ENCODE measurements at places on chromosomes 1 and 21. TPM values are rescaled to one million over a fixed set of nuclear protein-coding genes. Genes with fewer than 3 reads are reported as not detected.

The SLFNL1 gene
- 2.0 TPM for total RNA-seq

The EXO1 gene
- total RNA-seq: 11.4 TPM

The FMN2 gene
- total RNA-seq: 0.79 TPM

The RAB25 gene
- 62.4 TPM for total RNA-seq

The PTGS2 gene
- 47.6 TPM for total RNA-seq

The OR2G2 gene
- total RNA-seq: not detected

Data from placental epithelial cell (primary cell).